ENCODE measurements at places on chromosomes 2 and 18. TPM values are rescaled to one million over a fixed set of nuclear protein-coding genes. Genes with fewer than 3 reads are reported as not detected.

Gene ACADL
- 4.7 TPM for total RNA-seq

Gene ASB1
- 13.6 TPM for total RNA-seq

GRCh38 chr18:42004653-42005052 lies 49.6 kb downstream of the PIK3C3 start:
- H3K36me3 ChIP-seq: peaks cover 11% of the 10 kb centered on the region
- DNase-seq: no peak
- H3K4me3 ChIP-seq: no peak overlapping the region
- no peaks in the 10 kb centered on the region for H3K27me3 ChIP-seq
- H3K27ac ChIP-seq: no peak overlapping the region
- no peaks in the 10 kb centered on the region for H3K4me1 ChIP-seq

GRCh38 chr2:40300391-40300790 lies 151.5 kb downstream of the SLC8A1 start:
- H3K27ac ChIP-seq: no peak overlapping the region
- DNase-seq: no peak
- H3K4me3 ChIP-seq: no peak overlapping the region
- H3K27me3 ChIP-seq: no peaks in the 10 kb centered on the region
- no peaks in the 10 kb centered on the region for H3K36me3 ChIP-seq
